ENCODE measurements at places on chromosomes 1 and 21.
A peak's percentile ranks its signal among the peaks of the same experiment; 100 is the strongest.

DNA sequence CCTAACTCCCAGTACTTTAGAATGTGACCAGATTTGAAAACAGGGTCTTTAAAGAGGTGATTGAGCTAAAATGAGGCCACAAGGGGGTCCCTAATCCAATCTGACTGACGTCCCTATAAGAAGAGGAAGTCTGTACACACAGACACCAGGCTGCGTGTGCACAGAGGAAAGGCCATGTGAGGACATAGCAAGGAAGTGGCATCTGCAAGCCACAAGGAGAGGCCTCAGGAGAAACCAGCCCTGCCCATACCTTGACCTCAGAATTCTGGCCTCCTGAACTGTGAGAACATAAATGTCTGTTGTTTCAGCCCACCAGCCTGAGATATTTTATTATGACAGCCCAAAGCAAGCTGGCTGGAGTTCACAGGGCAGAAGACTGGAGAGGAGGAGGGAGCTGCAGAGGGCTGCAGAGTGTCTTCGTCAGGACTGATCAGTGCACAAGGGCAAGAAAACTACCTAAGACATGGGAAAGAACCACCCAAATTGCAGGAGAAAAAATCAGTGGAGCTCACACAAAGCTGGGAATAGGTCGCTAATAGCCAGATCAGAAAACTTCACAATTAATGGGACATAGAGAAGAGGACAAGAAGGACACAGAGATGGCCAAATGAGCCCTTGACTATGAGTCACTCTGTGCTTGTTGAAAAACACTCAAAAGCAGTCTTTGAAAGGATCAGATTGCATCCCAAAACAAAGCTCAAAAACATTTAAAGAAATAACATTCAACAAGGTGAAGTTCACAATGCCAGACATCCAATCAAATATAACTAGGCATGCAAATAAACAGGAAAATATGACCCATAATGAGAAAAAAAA lies 14.1 kb upstream of the WNT9A start:
- peak; percentile 35 for DNase-seq

DNA sequence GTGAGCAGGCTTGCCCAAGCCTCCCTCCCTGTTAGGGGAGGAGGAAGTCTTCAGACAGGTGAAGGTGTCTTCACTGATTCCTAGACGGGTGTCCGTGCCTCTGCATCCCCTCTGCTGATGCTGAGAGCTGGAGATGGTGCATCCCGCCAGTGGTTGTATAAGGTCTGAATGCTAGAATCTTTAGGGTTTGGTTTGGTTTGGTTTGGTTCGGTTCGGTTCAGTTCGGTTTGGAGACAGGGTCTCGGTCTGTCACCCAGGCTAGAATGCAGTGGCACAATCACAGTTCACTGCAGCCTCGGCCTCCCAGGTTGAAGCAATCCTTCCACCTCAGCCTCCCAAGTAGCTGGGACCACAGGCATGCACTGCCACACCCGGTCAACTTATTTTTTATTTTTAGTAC lies 153.6 kb downstream of the PGBD5 start:
- DNase-seq = no peak

DNA sequence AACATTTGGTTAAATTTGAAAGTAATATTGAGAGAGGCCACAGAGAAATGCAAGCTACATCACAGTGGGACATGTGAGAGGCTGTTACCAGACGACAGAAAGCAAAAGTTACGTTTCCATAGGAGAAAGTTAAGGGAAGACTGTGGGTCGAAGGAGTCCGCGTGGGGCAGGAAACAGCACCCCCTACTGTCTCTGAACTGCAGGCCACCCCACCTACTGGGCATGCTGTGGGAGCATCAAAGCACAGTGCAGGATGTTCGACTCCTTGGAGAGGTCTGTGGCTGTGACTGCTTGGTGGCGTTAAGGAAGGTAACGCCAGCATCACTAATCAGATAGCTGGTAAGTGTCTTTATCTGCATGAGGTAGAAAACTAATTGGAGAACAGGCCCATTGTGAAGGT lies 123.9 kb downstream of the PTBP2 start:
- DNase-seq = peak; percentile 54

DNA sequence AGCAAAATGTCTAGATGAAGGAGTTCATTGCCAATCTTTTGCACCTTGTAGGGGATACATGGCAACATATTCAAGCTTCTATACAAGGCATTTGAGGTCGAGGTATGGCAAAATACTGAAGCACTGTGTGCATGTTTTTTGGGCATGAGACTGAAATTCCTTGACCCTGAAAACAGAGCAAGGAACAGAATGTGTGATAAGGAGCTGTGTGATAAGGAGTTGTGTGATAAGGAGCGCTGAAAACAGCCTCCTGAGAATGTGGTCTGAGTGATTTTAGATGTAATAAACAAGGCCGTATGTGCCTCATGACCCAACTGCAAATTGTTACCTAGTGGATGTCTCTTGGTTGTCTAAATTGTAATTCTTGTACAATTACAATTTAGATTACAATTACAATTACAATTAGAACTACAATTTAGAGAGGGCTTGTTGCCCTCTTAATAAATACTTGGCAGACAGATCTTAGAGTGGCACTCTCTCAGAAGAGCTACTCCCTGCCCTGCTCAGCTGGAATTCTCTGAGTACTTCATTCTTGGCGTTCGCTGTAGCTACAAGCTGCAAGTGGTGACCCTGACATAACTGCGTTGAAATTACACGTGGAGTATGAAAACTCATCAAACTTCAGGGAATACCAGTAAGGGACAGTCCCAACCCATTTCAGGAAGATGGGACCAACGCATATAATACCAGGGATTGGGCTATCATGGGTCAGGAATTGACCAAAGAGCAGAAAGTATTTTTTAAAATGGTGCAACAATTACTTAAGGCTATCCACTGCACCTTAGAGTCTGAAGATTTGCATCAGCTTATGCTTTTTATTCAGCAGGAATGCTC lies 20.0 kb upstream of the ITLN1 start:
- DNase-seq = no peak

DNA sequence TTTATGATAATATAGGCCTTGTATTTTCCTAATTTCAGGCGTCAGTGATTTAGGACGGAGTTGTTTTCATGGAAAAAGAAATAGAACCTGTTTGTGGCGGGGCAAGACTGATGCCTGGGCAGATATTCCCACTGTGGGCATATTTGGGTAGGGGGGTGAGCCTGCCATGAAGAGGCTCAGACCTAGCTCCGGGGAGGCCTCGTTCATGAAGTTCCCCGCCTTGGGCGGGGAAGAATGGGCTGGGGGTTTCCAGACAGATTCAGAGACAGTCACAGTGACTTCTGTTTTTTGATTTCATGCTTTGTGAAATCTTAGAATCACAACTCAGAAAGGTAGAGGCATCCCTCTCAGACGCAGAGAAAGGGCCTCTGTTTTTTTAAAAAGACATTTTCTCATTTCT lies 36.1 kb downstream of the RUNX3 start:
- peak; percentile 16 for DNase-seq
